ENCODE measurements at places on chromosomes 2 and 18.

DNA sequence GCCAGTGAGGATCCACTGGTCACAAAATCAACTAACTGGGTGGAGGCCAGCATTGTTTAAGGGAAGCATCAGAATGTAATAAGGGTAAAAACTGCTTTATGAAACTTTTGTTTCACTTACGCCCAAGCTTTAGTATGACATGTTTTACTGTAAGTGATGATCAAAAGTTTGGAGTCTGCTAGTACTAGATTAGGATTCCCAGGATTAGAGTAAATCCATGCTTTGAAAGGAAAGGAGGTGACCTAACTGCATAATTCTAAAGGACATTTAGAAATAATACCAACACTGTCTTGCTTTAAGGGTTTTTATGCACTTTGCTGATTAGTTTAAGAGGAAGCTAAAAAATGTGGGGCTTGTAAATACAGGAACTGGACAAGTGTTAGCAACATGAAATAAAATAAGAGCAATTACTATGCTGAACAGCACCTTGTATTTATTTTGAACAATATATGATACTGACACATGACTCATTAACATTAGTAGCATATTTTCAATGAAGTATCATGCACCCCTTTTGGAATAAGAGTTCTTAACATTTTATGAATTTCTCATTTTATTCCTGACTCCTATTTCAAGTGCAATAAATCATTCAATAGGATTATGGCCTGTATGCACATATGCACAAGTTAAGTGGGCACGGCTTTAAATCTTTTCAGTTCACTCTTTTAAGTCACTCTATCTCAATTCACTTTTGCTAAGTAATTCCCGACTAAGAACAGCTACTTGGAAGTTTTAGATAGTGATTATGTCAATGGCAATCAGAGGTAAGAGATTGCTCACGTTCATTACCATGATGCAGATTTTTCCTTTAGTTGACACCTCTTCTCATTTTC is 62.5 kb downstream of the STK39 start:
- no peak for DNase-seq

DNA sequence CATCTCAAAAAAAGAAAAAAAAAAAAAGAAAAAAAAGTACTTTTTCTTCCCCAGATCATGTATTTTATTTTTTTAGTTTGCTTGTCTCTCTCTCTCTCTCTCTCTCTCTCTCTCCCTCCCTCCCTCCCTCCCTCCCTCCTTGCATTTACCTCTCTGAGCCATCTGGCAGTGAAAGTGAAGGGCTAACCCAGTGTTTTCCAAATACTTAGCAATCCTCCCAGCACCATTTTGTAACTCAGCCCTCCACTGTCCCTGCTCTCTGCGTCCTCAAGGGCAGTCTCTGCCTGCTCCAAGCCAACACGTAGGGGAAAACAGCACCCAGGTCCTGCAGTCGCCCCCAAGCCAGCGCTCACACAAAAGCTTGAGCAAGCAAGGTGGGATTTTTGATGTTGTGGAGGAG is 19.6 kb upstream of the TEX44 start:
- DNase-seq: no peak

GRCh38 chr2:226771067-226771466 is 28.6 kb downstream of the IRS1 start:
- no peak for DNase-seq

DNA sequence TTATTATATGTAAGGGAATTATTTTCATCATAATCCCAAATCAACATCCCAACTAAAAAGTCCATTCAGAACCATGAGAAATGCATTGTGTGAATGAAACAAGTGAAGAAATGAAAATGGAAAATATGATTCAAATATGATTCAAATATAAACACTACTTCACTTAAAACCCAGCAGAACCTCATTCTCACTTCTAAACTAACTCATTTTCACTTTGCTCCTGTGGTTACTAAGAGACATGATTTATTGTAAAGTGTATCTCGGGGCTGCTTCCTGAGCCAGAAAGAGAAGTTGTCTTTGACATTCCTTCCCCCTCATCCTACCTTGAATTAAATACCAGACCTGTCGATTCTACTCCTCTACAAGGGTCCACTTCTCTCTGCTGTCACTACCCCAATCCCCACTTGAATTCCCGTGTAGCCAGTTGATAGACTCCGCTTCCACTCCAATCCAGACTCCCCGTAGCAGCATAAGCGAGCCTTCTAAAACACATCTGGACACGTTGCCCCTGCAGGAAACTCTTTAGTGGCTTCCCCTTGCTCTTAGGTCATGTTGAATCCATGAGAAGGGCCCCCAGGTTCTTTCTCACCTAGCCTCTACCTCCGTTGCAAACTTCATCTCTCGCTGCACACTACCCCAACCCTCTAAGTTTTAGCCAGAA is 697.0 kb upstream of the ID2 start:
- no peak for DNase-seq

- no peak for DNase-seq
These were observed 573.4 kb downstream of the TSN start for GRCh38 chr2:122328816-122329215.

- no peak for DNase-seq
These were observed 46.8 kb upstream of the CDH7 start for GRCh38 chr18:65704046-65704445.

- DNase-seq: no peak
These were observed at the start of gene SLC4A3 for GRCh38 chr2:219627103-219628100. TSS of gene SLC4A3 (plus strand) at chr2:219627630. CDS start at chr2:219627993, 363 bp downstream.

DNA sequence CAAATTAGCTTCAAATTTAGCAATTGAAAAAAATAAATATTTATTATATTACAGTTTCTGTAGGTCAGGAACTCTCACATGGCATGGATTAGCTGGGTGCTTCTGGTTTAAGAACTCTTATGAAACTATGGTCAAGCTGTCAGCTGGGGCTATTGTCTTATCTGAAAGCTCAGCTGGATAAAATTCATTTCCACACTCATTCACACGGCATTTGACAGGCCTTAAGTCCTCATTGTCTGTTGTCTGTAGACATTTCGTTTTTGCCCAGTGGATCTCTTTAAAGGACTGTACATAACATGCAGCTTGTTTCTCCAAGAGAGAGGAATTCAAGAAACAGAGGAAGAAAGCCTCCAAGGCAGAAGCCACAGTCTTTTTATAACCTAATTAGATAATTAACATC is 1556.8 kb upstream of the SLC39A10 start:
- DNase-seq: no peak

All from hematopoietic multipotent progenitor cell treated with erythropoietin and hydrocortisone succinate and interleukin-3 and kit ligand, for 17 days (in vitro differentiated cells).